Vein endothelial cell (primary cell): ENCODE measurements at places on chromosomes 4 and X. TPM values are rescaled to one million over a fixed set of nuclear protein-coding genes. Genes with fewer than 3 reads are reported as not detected.

ATP2B3 gene
- not detected in 2 replicates for total RNA-seq

PDGFRA gene
- 0.33 and 1.2 TPM in 2 replicates for total RNA-seq

ASB9 gene
- total RNA-seq: 9.1 and 14.2 TPM in 2 replicates

USP26 gene
- total RNA-seq: not detected in 2 replicates

AVPR2 gene
- not detected in 2 replicates for total RNA-seq

COX7B2 gene
- total RNA-seq: not detected in 2 replicates

SSX2B gene
- total RNA-seq: not detected in 2 replicates

TCEAL5 gene
- total RNA-seq: not detected in 2 replicates

SLC25A14 gene
- total RNA-seq: 8.0 and 8.5 TPM in 2 replicates

FAM193A gene
- total RNA-seq: 23.7 and 24.5 TPM in 2 replicates

MTMR8 gene
- 0.65 and 0.86 TPM in 2 replicates for total RNA-seq

PAK3 gene
- 0.29 and 0.33 TPM in 2 replicates for total RNA-seq

ARHGAP24 gene
- 118 and 135 TPM in 2 replicates for total RNA-seq

TGIF2LX gene
- not detected in 2 replicates for total RNA-seq

MEPE gene
- not detected in 2 replicates for total RNA-seq
